ENCODE measurements at places on chromosomes 6 and 20. TPM values are rescaled to one million over a fixed set of nuclear protein-coding genes. Genes with fewer than 3 reads are reported as not detected.

The DAAM2 gene
- 57.2 TPM for total RNA-seq

The PRSS16 gene
- total RNA-seq: 2.5 TPM

DNA sequence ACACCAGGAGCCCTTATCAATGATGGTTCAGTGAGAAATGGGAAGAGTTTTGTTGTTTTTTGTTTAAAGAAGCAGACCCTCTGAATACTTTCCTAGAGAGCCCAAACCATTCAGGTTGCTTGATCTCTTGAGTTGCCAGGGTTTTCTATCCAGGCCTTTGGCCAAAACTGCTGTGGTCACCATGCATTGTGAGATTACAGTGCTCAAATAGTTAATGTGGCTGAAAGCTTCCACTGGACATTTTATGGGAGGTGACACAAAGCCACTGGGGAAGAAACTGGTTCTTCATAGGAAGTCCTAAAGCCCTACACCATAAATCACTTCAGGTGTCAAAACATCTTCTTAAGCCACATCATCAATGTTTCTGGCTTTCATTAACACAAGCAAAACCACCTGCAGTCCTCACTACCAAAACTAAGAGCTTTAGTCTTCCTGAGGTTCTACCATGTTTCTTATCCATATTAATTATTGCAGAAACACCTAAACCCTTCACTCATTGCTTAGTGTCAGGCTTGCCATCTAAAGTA, 101.6 kb downstream of the IBTK start:
- H3K27ac ChIP-seq: no peak overlapping the region
- no peak overlapping the region for H3K4me3 ChIP-seq
- H3K4me1 ChIP-seq: peaks cover 11% of the 10 kb centered on the region
- no peaks in the 10 kb centered on the region for H3K36me3 ChIP-seq

GRCh38 chr6:134848076-134848475, 101.8 kb downstream of the ALDH8A1 start:
- no peaks in the 10 kb centered on the region for H3K27me3 ChIP-seq
- H3K27ac ChIP-seq: no peak overlapping the region
- DNase-seq: no peak
- H3K4me1 ChIP-seq: no peaks in the 10 kb centered on the region
- no peak overlapping the region for H3K4me3 ChIP-seq
- no peaks in the 10 kb centered on the region for H3K36me3 ChIP-seq

- no peaks in the 10 kb centered on the region for H3K36me3 ChIP-seq
- no peak for DNase-seq
- no peak overlapping the region for H3K4me3 ChIP-seq
Measured at GRCh38 chr6:45619211-45619760, 241.6 kb upstream of the SUPT3H start.

GRCh38 chr6:84416043-84416657, 188.7 kb upstream of the CEP162 start:
- no peaks in the 10 kb centered on the region for H3K27me3 ChIP-seq
- H3K27ac ChIP-seq: no peak overlapping the region
- no peak overlapping the region for H3K4me3 ChIP-seq
